ENCODE measurements at places on chromosomes 2 and 18.

- no peak for DNase-seq
Observed at GRCh38 chr18:39764873-39765272, 2190.2 kb upstream of the PIK3C3 start.

GRCh38 chr2:145644820-145645302, 1124.9 kb upstream of the ZEB2 start:
- DNase-seq, result peak; percentile 9

GRCh38 chr2:40213619-40214018, 238.3 kb downstream of the SLC8A1 start:
- DNase-seq, result no peak

- DNase-seq, result no peak
Observed at GRCh38 chr2:156182132-156182531, 150.4 kb downstream of the NR4A2 start.

GRCh38 chr2:50614056-50614455, 417.9 kb downstream of the NRXN1 start:
- DNase-seq, result no peak

- no peak for DNase-seq
Observed at GRCh38 chr2:127097471-127097765, 9.5 kb downstream of the BIN1 start.

GRCh38 chr2:234958311-234958710, 6.5 kb downstream of the SH3BP4 start:
- DNase-seq, result no peak

DNA sequence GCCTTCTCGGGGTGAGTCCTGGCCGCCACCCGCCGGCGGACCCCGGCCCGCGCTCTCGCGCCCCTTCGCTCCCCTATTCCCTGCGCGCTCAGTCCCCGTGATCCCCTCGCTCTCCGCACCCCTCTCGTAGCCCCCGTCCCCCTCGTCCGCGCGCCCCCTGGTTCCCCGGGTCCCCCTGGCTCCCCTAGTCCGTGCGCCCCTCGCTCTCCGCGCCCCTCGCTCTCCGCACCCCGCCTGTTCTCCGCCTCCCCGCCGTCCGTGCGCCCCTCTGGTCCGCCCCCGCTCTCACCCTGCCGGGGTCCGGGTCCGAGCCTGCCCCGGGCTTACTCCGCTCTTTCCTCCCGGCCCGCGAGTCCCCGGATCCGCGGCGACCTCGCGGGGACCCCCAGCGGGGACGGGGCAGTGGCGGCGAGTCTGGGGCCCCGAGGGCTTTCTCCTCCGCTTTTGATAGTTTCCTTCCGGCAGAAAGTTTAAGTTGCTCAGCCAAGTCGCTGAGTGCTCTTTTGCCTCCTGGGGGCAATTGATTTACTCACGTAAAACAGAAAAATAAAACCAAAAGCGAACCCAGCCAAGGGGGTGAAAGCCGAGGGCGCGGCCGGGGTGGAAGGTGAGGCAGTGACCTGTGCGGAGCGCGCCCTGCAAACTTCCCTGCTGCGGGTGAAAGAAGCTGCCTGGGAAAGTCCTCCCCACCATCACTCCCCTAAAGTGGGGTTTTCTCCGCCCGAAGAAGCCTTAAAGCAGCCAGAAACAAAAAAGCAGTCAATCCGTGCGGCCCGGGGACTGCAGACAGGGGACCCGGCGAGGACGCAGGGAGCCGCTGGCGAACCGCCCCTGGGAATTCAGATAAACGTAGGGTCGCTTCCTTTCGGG, 568 bp downstream of the RAB31 start:
- peak; percentile 33 for DNase-seq

GRCh38 chr2:48258481-48259149, 271.3 kb upstream of the STON1 start:
- no peak for DNase-seq

- DNase-seq, result no peak
Observed at GRCh38 chr18:45349467-45349866, 265.8 kb upstream of the SLC14A2 start.

DNA sequence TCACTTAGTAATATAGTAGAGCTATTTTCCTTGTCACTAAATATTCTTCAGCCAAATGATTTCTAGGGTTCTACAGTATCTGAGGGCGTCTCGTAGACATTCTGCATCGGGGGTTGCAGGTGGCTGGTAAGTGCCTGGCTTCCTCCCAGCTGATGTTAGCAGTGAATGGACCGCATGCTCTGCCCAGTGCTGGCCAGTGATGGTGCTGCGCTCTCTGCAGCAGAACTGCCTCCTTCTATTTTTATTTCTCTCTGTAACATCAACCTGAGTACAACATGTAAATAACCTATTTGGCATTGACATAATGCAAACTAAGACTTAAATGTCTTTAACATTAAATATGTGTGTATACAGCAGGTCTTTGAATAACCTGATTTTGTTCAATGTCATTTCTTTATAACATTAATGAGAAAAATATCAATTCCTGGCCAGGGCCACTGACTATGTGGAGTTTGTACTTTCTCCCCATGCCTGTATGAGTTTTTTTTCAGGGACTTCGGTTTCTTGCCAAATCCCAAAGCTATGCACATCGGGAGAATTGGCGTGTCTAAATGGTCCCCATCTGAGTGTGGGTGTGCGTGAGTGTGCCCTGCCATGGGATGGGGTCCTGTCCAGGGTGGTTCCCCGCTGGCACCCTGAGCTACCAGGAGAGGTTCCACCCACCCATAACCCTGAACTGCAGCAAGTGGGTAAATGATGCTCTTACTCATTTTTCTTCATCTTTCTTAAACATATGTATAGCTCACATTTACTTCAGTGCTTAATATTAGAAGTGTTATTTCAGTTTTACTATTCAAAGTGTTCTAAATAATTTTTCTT, 278.2 kb upstream of the EPAS1 start:
- DNase-seq, result no peak

GRCh38 chr18:36680042-36680441, 148.8 kb downstream of the TPGS2 start:
- no peak for DNase-seq

GRCh38 chr2:122156176-122156890, 400.9 kb downstream of the TSN start:
- no peak for DNase-seq

DNA sequence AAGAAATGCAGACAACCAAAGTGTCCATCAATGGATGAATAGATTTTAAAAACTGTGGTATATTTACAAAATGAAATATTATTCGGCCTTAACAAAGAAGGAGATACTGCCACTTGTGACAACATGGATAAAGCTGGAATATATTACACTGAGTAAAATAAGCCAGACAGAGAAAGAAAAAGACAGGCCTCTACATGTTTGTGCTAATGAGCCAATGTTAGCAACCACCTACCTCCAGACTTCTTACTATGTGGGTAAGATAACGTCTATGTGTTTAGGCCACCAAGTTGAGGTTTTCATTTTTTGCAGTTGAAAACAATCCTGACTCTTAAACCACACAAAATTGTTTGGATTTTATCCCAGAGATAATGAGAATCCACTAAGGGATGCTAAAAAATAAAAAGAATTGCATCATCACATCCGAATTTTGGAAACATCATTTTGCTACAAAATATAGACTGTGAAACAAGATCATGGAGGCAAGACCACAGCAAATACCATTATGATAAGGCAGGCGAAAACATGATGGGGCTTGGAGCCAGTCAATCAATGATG, 47.0 kb downstream of the EVA1A start:
- DNase-seq, result no peak

DNA sequence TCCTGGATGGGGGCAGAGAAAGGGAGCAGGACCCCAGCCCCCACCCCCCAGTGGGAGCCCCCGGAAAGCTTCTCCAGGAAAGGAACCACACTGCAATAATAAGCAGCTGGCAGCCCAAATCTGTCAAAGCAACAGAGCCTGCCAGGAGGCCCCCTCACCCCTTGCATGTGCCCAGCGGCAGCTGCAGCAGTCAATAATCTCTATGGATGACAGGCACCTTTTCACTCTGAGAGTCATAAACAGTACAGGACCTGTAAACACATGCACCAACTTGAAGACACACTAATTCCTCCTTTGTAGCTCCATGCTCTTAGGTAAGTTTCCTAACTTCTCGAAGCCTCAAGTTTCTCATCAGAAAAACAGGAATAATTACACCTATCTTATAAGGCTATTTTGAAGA, 26.2 kb upstream of the KDM3A start:
- no peak for DNase-seq

DNA sequence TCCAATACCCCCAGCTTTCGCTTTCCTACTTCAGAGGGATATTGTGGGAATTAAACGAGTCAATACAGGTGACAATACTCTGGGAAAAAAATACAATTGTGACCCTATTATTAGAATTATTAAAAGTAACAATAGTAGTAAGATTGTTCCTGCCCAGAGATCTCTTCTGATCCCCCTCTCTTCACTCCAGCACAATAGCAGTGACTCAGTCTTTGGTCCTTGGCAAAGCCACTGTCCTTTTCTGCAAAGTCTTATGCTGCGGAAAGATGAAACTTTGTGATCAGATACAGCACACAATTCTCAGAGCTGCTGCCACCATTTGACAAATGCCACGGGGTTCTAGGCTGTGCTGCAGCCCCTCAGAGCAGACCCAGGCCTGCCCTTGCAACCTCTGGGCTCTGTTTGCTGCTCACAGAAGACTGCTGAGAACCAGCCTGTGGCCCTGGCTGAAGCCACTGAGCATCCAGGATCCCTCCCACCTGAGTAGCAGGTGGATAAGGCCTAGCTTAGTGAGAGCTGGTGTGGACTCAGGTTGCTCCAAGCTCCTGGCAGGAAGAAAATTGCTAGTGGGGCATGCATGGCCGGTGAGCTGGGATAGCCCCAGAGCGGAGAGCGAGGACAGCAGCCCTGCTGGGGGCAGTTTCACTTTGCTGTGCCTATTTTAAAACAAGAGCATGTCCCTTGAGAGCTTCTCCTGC, 60.1 kb upstream of the ROCK2 start:
- DNase-seq, result no peak

- no peak for DNase-seq
Observed at GRCh38 chr2:9556121-9556743, 602 bp upstream of the ADAM17 start.

DNA sequence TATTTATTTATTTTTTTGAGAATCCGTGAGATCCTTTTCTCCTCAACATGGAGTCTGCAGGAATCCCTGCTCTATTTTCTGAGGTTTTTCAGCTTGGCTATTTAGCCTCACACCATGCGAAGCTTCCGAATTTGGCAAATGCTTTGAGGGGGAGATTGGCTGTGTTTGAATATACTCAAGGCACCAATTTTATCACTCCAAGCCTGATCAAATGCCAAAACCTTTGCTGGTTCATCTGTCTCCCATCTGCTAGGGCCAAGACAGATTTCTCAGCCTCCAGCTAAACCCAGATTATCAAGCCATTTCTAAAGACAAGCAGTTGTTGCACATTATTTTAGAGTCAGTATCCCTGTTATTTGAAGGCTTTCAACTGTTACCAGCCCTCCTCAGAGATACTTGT, 295.7 kb downstream of the XIRP2 start:
- no peak for DNase-seq

GRCh38 chr2:176125772-176126054, 3.2 kb downstream of the HOXD9 start:
- no peak for DNase-seq

GRCh38 chr2:180442860-180443644, 436.0 kb upstream of the CWC22 start:
- no peak for DNase-seq

- no peak for DNase-seq
Observed at GRCh38 chr2:17263570-17263968, 254.7 kb downstream of the RAD51AP2 start.

DNA sequence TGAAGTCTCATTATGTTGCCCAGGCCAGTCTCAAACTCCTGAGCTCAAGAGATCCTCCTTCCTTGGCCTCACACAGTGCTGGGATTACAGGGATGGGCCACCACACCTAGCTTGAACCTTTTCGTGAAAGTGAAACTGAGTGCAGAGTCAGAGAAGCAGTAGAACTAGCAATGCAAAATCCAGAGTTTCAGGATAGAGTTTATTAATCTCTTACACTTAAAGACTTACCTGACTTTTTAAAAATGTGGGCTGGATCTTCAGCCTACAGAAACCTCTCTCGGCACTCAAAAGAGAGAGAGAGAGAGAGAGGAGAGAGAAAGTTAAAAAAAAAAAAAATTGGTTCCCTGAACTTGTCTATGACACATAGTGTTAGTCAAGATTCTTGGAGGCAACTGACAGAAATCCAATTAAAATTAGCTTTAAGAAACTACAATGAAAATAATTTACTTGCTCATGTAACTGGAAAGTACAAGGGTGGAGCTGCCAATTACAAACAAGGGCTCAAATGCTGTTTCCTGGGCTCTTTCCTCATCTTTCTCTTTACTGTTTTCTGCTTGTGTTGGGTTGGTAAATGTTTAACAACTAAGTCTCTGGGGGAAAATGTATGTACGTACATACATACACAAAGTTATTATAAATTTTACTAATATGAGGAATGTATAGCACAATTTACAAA, 98.1 kb upstream of the CERS6 start:
- DNase-seq, result no peak

GRCh38 chr2:200086911-200087310, 131.5 kb downstream of the MAIP1 start:
- DNase-seq, result no peak

DNA sequence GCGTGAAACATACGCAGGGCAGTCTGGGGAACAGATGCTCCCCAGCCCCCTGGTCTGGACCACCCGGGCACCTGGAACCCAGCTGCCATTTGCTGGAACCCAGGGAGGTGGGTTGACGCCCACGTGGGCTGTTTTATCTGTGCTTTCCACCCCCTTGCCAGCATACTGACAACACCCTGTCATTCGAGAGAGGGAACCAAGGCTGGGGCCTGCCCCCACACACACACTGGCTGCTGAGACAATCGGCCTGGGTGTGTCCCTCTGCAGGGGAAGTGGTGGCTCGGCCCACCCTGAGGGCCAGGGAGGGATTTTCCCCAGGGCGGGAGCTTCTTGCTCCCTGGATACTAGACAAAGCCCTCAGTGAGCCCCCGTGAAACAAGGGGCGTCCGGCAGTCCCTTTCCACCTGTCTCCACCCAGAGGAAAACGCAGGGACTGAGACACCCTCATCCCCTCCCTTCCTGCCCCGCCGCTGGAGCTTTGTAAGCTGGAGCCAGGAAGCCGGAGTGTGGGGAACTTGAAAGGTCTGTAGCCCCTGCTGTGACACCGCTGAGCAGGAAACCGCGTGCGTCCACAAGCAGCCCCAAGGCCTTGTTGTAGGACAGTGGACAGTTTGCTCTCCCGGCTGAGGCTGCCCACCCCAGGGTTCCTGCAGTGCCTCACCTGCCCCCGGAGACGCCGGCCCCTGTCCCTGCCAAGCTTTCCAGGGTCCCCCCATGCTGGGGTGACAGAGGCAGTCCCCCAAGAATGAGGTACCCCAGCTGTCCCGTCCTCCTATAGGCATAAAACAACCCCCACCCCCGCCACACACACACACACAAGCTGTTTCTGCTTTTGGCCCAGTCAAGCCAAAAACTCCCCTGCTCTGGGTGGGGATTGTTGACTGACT, 14.1 kb upstream of the KLF11 start:
- DNase-seq, result peak; percentile 52

- DNase-seq, result no peak
Observed at GRCh38 chr2:66447677-66448076, 12.8 kb downstream of the MEIS1 start.

DNA sequence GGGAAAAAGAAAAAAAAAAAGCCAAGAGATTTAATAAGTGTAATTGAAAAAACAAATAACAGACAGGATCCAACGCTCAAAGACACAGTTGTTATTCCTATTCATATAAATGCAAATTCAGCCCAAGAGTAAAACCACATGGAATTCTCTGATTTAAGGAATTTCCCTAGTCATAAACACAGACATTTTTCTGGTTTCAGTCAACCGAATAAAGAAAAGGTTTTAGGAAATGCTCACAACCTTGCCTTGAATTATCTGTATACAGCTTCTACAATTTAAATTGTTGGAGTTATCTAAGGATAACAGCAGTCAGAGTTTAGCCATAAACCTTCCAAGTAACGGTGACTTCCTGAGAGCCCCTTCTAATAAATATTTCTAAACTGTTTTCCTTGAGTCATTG, 122.7 kb downstream of the VWC2L start:
- DNase-seq, result no peak

GRCh38 chr18:3624546-3624934, 174.6 kb downstream of the TGIF1 start:
- no peak for DNase-seq

Measured in GM12892 (cell line).